Fibroblast of lung (primary cell): ENCODE measurements at places on chromosomes 1 and 21. TPM values are rescaled to one million over a fixed set of nuclear protein-coding genes. Genes with fewer than 3 reads are reported as not detected.

KCNJ15 gene
- 0.44 and 3.2 TPM in 2 replicates for polyA plus RNA-seq

- no peak for DNase-seq
Measured at GRCh38 chr1:3037281-3038040, 16.2 kb downstream of the ACTRT2 start.

DNA sequence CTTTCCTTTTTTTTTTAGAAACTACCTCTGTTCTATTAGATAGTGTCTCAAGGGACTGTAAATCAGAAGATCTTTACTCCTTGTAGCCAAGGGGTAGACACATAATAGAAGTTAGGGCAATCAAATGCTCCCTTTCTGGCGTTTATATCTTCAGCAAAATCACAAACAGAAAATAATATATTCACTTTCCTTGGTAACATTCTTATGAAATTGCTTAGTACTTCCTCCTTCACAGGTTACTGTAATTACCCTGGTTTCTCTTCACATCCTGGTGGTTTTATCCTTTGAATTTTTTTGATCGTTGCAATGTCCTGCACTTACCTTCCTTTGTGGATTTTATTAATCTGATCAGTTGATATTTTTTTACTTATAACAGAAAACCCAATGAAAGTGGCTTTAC lies 1064.9 kb downstream of the NCAM2 start:
- no peak for DNase-seq

- DNase-seq, result no peak
Measured at GRCh38 chr1:68352202-68352601, 97.6 kb downstream of the RPE65 start.

GRCh38 chr1:184164536-184164935 lies 113.0 kb downstream of the TSEN15 start:
- no peak for DNase-seq

DNA sequence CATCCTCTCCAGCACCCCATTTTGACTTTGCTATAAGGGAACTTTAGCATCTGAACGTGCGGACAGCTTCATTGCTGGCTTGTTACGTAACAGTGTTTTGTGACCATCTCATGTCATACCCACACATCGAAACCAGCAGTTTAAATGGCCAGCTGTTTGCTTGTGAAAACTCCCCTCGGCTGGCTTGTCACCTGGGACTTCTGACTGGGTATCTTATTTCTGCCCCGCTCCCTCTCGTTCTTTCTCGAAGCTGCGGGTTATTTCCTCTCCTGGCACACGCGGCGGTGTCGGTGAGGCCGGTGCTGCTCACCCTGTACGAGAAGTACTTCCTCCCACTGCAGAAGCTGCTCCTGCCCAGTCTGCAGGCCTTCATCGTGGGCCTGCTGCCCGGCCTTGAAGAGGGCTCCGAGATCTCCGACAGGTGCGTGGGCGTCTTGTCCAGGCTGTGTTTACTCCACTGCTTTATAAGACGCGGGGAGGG lies 43.5 kb downstream of the DOP1B start:
- DNase-seq, result no peak

DNA sequence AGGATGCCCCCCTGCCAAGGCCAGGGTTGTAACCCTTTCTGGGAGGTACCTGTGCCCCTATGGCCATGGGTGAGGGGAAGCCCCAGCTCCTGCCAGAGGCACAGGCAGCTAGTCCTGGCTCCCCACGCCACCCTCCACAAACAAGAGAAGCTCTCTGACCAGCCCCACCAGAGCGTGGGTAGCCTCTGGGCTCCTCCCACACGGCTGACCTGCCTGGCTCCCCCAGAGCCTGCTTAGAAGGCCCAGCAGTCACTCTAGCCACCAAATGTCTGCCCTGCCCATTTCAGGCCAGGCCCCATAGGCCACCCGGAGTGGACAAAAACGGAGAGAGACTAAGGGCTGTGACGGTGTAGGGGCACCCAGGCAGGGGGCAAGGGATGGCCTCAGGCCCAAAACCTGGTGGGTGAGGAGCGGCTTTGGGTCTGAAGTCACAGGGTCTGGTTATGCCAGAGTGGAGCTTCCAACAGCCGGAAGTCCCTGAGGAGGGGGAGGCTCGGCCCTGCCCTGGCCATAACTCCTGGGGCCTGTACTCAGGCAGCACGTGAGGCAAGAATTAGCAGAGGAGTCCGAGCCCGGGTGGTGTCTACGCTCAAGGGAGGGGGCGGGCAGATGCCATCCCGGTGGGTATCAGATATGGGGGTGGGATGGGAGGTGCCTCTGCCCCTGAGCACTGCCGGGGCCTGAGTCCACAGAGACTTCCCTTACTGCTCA lies 155.4 kb downstream of the CASZ1 start:
- no peak for DNase-seq

DNA sequence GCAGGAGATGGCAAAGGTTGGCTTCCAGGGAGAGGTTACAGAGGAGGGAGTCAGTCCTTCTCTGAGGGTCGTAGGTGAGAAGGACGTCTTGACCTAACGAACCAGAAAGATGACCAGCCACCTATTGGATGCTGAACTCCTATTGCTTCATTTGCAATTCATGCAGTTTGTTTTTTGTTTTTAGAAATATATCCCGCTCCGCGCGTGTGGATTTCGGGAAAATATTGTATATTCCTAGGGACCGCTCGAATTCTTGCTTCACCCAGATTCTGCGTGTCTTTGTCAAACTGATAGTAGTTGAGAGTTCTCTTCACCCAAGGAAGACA lies 564 bp downstream of the DISP1 start:
- DNase-seq, result no peak

- no peak for DNase-seq
Measured at GRCh38 chr1:233478611-233479010, 135.3 kb upstream of the KCNK1 start.

- no peak for DNase-seq
Measured at GRCh38 chr1:105210747-105211146, 1461.0 kb downstream of the AMY1C start.

DNA sequence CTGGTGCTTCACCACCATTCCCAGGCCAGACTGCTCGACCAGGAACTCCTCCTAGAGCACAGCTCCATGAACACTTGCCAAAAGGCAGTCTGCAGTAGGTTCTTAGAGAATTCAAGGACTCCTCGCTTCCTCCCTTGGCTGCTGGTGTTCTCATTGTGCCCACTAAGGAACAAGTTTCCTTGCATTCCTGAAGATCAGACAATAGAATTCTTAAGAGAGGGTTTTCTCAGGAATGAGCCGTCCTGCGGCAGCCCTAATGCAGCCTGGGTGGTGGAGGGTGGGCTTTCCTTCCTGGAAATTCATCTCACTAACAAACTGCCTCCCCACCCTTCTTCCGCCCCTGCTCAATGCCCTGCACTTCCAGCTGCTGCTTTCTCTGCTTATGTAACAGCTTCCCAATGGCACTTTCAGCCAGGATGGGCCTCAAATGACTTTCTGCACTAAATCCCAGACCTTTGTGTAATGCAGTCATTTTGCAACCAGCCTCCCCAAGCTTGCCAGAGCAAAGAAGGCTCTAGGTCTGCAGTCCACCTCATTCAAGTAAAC lies 287.9 kb downstream of the PLPP3 start:
- DNase-seq, result no peak

GRCh38 chr21:32951041-32951440 lies 74.7 kb upstream of the OLIG2 start:
- DNase-seq, result no peak

- peak; percentile 72 for DNase-seq
Measured at GRCh38 chr1:172960454-172961208, 90.1 kb downstream of the TNFSF18 start.

DNA sequence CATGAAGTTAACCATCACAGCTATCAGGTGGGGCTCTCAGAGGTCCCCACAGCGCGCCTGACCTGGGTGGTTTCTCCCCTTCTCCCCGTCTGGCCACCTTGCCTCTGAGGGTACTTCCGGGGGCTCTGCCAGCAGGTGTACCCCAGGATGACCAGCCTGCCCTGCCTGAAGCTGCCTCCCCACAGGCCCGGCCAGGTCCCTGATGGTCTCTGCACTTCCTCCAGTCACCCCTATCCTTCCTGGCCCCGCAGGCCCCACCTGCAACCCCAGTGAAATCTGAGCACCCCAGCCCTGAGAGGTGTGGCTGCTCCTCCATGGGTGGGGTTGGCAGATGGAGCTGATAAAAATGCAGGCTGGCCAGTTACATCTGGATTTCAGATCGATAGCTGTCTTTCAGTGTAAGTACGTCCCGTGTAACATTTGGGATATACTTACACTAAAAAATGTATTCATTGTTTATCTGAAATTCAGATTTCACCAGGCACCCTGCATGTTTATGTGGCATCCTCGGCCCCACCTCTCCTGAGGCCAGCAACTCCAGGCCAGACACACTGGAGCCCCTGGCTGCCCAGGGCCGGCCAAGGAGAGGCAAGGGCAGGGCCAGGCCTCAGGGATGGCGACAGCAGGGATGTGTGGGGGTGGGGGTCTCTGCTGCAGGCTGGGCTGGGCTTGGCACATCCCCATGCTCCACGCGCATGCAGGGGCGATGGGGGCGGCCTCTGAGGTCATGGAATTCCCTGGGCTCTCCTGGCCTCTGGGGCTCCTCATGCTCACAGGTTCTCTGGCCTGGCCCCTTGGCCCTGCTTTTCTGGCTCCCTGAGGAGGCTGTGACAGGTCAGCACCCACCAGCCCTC lies 25.1 kb downstream of the LRRC3 start:
- DNase-seq, result no peak

- DNase-seq, result peak; percentile 93
Measured at GRCh38 chr1:24364975-24365678, 46.0 kb downstream of the GRHL3 start.

- DNase-seq, result peak; percentile 66
Measured at GRCh38 chr1:39733161-39733560, 5.5 kb upstream of the PPIE start.

AMY1C gene
- polyA plus RNA-seq, result not detected in 2 replicates

CFAP141 gene
- polyA plus RNA-seq, result not detected in 2 replicates
